ENCODE measurements at places on chromosomes 3 and 15.

- DNase-seq: no peak
Measured at GRCh38 chr15:71002316-71002715, 109.7 kb downstream of the LRRC49 start.

DNA sequence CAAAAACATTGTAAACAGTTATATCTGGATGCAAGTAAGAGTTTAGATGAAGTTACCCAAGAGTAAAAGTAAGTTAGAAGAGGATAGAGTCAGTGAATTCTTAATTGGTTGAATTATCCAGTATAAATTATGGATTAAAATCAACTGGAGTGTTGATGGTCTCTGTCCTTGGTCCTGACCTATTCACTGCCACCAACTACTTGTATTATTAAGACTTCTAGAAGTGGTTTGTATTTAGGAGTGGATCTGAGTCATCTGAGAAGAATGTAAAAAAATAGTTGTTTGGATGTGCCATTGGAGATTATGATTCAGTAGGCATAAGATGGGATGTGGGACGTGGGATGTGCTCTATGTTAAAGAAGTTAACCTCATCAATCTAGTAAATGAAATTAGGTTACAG is 86.4 kb downstream of the SYNPR start:
- no peak for DNase-seq

DNA sequence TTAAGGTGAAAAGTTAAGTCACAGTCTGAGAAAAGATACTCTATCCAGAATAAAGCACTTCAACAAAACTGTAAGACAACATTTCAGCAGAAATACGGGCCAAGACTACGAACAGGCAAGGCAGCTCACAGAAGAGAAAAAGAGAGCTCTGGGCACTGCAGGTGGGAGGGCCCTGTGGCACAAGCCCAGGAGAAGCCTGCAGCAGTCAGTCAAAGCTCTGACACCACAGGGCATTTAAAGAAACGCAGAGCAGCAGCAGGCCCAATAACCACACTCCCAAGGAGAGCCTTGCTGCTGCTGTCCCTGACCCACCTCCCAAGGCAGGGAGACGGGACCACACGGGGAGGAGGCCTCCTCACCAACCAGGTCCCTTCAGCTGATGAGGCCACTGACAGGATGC is 19.2 kb downstream of the CHSY1 start:
- no peak for DNase-seq

DNA sequence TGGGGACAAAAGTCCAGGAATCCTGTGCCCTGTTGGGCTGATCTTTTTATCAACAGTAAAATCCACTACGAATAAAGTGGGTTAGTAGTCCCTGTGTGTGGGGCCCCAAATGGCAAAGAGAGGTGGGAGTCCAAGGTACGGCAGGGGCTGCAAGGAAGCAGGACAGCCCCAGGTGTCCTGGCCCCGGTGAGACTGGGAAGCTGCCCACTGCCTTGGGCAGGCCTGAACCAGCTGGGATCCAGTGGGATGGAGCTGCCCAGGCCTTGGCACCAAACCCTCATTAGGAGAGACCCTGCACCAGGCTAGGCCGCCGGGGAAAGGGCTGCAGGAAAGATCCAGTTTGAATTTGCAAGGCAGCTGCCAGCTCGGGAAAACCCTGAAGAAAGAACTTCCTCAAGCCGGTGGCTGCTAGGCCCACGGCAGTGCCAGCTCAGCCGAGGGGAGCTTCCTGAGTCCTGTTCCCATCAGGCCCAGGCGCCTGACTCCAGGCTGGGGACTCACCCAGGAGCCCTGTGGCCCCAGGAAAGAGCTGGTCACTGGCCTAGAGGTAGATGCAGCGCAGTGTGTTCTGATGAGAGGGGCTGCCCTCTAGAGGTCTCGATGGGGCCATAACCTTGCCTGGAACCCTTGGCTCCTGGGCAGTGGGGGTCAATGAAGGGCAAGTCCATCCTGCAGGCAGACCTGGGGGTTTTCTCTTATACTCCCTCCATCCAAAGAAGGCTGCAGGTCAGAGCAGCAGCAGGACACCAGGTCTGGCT is 14.4 kb upstream of the GNAI2 start:
- peak; percentile 7 for DNase-seq

DNA sequence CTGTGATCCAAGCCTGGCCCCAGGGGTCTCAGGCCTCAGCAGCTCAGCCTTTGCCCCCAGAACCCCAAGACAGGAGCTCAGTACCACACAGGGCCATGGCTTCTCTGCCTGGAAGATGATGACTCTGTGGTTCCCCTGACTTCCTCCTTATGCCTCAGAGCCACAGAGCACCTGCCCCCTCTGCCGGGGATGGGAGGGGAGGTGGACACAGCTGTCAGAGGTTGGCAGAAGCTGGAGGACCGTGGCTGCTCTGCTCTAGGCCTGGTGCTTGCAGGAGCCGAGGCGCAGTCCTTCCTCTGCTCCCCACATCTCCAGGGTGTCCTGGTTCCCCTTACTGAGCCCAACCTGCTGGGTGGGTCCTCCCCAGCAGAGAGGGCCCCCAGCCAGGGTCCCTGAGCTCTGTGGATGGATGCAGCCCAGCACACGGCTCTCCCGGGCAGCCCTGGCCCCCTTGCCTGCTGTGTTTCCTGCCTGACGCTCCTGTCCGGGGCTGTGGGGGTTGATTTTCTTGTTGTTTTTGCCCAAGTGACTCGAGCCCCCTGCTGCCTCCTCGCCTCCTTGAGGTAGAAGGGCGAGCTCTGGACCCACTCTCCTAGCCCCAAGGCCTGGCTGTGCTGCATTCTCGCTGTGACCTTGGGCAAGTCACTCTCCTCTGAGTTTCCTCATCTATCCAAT is 36.6 kb downstream of the PSTPIP1 start:
- peak; percentile 82 for DNase-seq

DNA sequence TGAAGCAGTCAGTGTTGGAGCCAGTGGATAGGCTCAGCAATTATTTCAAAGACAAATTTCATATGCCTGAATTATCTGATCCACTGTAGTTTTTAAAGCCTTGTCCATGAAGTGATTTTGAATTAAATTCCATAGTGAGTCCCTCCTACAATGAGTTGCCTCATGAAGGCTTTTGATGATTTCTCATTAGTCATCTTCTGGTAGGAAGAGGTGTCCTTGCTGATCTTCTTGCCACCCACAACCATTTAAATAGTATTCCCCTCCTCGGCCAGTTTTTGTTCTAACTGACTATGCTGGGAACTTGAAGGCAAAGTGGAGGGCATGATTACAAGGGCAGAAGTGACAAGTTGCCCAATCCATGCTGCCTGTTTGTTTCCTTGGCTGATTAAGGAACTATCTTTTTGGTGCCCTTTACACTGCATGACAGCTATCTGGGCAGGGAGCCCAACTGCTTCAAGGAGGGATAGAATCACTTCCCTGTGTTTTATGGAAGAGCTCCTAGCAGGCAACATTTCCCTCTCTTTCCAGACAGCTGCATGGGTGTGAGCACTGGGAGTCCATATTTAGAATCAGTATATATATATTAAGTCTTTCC is 617.5 kb downstream of the ZPLD1 start:
- peak; percentile 74 for DNase-seq

DNA sequence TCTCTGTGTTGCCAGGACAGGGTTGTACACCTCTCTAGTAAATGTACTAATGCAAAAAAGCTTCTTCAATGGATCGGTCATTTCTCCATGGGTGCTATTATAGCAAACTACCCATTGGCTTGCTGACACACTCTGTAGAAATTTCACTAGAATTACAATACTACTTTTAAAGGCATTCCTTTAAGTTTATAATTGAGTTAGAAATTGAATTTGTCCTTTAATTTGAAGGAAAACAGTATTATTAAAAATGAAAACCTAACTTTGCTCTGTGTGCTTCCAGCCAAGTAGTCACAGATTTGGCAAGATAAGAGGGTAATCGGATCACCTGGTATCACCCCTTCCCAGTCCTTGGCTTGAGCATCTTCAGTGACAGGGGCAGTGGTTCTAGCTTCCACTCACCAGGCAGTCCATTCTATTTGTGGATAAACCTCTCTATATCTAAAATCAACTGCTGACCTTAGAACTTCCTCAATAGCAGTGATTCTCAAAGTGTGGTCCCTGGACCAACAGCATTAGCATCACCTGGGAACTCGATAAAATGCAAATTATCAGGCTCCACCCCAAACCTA is 93.2 kb downstream of the GHSR start:
- DNase-seq: no peak

All from MV-4-11 (cell line).